ENCODE measurements at places on chromosomes 7 and 10.

DNA sequence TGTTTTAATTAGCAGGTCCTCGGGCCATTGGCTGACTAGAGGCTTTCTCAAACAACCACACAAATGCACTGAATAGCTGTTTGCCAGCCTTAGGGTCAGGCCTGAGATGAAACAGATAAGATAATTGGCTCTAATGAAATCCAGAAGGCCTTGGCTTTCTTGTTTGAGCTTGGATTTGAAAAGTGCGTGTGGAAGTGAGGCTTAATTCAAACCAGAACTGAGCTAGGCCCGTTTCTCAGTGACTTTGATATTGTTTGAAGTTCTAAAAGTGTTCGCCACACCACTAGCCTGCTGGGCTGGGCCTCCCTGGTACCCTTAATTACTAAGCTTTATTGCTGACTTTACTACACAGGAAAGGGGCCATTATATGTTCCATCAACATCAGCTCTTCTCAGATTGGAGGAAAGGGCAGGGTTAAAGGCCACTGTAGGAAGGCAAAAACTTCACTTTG is 270.6 kb downstream of the TWIST1 start:
- DNase-seq = no peak

GRCh38 chr7:129612112-129613015 is 844 bp downstream of the NRF1 start:
- DNase-seq = no peak

DNA sequence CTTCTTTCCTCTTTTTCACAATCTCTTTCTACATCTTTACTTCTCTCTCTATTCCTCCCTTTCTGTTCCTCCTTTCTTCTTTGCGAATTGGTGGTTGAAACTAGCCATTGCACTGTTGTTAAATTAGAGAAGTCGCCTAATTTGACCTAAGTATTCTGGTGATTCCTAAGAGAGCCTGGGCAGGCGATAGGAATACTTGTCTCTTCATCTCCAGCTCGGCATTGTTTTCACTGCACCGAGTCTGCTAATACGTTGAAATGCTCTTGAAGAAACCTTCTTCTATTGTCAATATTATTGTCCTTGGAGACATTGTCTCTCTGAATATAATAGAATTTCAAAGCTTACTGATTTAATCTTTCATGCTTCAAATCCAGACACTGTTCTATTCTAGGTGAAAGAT is 31.7 kb downstream of the KCND2 start:
- no peak for DNase-seq

DNA sequence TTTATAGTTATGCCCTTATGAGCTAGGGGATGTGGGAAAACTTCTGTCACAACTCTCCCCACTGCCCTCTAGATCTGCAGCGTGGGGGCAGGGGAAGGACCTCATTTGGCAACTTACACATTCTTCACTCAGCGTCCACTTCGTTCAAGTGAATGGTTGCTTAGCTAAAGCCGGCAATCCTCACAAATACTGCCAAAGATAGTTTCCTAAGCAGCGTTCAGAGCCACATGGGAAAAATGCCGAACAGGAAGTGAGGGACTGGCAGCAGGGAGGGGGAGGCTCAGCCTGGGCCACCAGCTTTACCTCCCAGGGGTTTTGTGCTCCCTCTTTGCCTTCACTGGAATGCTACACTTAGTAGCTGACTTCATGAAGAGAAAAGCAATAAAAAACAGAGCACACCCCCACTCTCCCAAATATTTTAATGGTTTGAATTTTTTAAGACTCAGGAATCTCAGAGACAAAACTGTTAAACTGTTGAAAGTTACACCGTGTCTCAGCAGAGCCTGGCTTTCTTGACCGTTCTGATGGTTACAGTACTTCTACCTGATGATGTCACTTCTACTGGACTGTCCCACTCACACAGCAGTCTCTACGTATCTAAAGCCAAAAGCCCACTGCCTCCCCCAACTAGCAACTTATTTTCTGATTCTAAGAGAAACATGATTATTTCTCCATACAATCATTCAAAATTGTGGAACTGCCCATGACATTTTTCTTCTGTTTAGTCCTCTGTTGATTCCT is 10.4 kb downstream of the GRM3 start:
- no peak for DNase-seq

GRCh38 chr10:52119507-52119906 is 194.6 kb upstream of the DKK1 start:
- DNase-seq = no peak

DNA sequence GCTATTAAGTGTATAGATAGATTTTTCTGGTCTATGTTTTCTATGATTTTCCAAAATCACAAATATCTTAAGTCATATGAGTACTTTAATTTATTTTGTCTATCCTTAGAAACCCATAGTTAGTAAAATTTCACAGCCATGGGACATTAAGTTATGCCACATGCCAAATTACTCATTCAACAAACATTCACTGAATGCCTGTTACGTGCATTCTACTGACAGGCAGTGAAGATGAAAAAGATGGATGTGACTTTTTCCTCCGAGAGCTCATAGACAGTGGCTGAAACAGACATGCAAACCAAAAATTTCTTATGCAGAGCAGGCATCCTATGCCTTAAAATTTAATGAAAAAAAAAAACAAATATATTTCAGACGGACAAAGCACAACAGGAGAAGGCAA is 84.9 kb downstream of the CHRM2 start:
- no peak for DNase-seq

DNA sequence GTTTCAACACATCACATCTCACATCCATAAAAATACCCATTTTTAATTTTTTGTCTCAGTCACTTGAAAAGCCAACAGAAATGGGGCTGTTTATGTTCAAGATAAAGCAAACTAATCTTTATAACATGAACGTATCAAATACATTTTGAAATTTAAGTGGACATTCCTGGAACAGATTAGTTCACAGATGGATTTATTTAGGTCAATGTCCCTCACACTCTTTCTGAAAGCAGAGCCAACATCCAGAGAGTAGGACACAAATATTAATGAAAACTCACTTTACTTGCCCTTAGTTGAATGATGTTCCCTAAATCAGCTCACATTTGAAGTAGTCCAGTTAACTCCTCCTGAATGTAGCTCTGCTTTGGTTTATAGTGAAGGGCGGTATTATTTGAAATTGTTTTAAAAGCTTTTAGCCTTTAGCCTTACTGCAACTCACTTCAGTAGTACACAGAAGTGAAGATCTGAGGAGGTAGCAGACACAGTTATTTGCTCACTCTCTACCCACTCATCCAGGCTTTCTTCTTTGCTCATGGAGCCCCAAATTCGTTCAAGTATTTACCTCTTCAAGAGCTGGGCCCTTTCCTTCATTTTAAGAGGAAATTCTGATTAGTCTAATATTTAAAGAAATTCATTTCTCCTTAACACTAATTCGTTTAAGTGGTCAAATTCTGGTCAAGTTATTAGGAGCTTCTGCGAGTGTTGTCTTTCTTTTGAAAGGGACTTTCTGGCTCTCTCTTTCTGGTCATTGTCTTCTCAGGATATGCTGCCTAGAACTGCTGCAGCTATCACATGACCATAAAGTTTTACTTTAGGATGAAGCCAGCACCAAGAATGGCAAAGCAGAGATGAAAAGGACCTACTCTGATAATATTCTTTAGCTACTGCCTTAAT is 180.6 kb upstream of the AGR3 start:
- no peak for DNase-seq

DNA sequence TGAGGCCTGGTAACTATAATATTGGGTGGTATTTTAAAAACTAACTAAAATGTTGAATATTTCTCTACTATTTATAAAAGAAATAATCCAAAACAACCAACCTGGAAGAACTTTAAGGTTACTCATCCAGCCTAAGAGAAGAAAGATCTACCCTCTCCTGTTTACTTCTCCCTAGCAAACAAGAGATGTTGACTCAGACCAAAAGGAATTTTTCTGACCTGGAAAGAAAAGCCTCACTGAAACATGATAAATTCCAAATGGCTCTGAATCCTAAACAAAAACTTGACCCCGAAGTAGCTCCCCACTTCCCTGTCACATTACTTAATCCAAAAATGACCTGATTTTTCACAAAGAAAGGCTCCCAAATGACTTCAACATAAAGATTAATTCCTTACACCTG is 101.2 kb downstream of the PARD3 start:
- DNase-seq = no peak

- DNase-seq = no peak
These were observed 47.7 kb downstream of the DLD start for GRCh38 chr7:107938456-107939250.

DNA sequence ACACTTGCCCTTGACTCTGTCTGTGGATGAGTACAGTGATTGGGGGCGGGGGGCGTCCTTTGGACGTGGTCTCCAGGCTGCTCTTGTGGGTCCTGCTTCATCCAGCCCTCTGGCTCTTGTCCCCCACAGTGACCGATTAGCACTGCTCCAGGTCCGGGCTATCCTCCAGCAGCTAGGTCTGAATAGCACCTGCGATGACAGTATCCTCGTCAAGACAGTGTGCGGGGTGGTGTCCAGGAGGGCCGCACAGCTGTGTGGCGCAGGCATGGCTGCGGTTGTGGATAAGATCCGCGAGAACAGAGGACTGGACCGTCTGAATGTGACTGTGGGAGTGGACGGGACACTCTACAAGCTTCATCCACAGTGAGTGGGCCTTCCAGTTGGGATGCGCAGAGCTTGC is 18.3 kb downstream of the TACR2 start:
- no peak for DNase-seq

- no peak for DNase-seq
These were observed 63.8 kb downstream of the ICA1 start for GRCh38 chr7:8197994-8198698.
